ENCODE measurements at places on chromosomes 1 and 21.
A peak's percentile ranks its signal among the peaks of the same experiment; 100 is the strongest.

DNA sequence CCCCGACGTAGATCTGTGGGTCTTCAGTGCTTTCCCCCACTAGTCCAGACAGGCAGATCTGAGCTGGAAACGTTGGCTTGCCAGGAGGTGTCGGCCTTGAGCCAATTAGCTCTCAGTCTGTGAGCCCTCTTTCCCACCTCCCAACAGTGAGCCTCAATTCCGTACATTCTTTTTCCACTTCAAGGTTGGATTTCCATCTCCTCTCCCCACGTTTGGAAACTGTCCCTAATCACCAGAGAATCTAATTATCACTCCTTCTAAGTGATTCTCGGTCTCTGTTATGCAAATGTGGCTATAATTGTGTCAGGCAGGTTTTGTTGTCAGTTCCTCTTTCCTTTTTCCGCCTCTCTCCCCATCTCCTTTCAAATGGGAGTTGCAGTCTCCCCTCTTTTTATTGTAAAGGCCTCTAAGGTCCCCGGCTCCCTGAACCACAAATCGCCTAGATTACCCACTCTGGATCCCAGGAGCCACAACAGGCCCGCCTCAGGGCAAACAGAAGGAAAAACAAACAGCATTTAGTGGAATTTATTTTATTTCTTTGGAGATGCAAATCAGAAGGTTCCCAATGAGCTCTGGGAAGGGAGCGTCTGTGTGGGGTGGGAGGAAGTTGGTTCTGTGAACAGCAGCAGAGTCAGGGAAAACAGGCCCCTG lies 29.4 kb upstream of the LRRN2 start:
- DNase-seq, result no peak

DNA sequence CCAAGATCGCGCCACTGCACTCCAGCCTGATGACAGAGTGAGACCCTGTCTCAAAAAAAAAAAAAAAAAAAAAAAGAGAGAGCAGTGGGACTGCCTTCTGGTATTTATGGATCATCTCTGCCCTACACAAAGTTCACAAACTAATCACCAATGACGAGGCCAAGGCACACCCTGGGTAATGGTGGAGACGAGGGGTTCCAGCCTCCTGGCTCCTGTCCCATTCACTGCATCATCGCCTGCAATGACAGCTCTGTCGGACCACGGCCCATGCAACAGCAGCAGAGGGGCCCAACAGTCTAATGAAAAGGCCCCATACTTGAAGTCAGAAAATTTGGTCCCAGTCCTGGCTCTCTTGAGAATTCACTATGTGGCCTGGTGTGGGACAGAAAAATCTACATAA lies 2.9 kb upstream of the BTG2 start:
- no peak for DNase-seq

DNA sequence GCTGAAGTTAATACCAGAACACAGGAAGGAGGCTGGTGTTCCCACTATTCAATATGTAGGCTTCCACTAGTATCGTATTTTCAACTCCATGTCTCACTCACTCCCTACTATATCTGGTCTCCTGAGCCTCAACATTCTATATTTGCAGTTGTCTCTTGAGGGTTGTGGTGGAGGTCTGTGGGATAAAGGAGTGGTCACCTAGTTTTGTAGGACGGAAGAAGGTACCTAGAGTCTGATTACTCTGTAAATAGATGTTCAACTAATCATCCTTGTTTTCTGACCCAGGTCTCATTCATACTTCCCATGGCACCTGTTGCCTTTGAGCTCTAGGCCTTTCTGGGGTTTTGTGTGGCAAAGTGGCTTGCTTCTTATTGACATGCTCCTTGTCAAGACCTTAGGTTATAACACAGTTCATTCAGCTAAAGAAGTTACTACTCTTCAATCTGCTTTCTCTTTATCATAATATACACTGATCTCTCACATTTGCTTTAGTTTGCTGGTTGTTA lies 18.1 kb downstream of the IFT25 start:
- no peak for DNase-seq

GRCh38 chr1:245894843-245895242 lies 612.2 kb downstream of the SMYD3 start:
- peak; percentile 8 for DNase-seq

- DNase-seq, result peak; percentile 23
These were observed 133.4 kb downstream of the COP1 start for GRCh38 chr1:176073524-176074157.

DNA sequence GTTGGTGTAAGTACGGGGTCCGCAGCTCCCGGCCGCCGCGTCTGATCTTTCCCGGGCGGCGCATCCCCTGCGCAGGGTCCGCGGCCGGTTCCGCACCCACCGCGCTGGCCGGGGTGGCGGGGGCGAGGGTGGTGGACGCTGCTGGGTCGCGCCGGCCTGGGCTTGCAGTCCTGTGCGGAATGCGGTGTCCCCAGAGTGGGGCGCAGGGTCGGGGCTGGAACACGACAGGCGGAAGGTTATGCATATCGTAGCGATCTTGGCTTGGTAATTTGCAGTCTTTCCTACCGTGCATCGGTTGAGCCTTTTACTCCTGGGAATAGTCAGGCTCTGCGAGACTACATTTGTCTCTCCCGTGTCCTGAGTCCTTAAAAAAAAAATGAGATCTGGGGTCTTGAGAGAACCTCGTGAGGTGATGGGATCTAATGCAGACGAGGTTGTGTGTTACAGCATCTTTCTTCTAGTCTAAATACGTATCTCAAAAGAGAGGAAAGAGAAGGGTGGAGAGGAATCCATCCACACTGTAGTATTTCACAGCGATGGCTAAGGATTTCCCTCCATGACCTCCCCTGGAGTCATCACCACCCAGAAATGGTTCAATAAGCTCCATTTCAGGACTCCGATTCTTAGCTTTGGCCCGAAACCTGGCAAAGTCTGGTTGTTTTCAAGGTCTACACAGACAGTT lies 572 bp downstream of the ATP1B1 start:
- no peak for DNase-seq

DNA sequence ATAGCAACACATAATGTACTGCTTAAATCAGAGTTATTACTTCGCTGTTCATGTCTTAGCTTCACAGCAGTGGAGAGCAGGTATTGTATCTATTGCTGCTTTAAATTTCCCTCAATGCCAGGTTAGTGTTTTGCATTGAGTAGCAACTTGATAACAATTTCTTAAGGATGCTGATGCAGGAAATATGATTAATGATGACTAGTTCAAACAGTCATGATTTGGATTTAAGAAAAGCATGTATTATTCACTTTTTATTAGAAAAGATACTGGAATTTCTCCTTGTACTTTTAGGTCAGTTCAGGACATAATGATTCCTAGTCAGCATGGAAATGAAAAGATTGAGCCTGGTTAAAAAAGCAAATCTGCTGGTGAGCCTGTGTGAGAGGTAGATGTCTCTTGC lies 67.2 kb upstream of the ARHGAP29 start:
- no peak for DNase-seq

GRCh38 chr21:29121759-29122158 lies 8.7 kb upstream of the MAP3K7CL start:
- DNase-seq, result no peak

DNA sequence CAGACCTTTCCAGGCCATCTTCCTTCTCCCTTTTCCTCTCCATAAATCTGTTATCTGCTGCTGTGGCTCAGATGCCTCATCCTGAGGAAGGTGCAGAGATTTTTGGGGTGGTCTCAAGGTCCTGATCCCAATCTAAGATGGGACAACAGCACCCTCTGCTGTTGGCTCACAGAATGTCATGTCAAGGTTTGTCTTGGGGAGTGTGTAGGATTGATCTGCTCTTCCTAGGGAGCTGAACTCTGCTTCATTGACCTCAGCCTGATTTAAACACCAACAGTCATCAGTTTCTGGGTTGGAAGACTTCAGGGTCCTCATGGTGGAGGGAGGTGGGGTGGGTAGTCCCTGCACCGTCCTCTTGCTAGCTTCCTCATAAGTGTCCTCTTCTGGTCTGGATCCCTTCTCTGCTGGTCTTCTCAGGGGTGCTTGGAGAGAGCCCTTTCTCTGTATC lies 62.8 kb upstream of the LAX1 start:
- peak; percentile 63 for DNase-seq

DNA sequence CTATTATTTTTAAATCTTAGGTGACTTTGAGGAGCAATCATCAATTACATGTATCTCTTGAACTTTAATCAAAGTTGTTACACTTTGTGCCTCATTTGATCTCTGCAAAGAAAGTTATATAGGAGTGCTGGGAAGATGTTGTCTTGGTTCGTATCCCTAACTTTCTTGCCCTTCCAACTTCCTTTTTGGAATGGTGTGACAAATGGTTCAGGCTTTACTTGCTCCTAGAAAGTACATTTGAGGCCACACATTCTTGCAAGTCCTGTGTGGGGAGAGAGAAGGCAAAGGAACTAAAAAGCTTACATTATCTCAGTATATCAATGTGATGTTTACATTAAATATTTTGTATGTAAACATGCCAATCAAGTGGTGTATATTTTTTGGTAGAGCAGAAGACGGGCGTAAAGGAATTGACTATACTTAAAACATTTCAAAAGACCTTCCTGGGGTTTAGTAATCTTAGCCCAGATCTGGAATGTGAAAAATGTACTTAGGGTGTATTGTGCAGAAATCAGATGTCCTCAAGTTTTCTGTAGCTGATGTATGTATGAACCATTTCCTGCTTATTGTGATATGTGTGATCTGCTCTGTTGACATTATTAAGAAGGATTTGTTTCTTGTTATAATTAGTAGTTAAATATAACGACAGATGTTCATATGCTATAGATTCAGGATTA lies 59.2 kb downstream of the USP25 start:
- no peak for DNase-seq
